ENCODE measurements at places on chromosomes 3 and 15.

DNA sequence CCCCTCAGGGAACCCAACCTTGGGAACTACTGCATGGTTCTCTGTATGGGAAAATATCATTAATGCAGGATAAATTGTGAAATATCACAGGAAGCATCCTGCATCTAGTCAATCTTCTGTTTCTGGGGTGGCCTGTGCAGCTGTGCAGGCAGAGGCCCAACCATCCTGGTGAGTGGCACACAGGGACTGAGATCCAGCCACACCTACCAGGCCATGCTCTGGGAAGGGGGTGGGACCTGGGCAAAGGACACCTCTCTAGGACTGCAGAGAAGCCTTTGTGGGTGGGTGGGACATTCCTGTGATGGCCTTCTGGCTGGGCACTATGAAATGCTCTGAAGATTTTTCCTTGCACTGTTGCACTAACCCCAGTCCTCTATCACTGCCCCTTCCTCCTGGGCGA, 26.8 kb downstream of the CCRL2 start:
- no peak for DNase-seq

GRCh38 chr3:124699686-124700396, 30.4 kb upstream of the UMPS start:
- no peak for DNase-seq

GRCh38 chr15:94324835-94325767, 93.7 kb downstream of the MCTP2 start:
- no peak for DNase-seq

GRCh38 chr3:108251265-108251664, 29.0 kb upstream of the IFT57 start:
- no peak for DNase-seq

- DNase-seq = no peak
Measured at GRCh38 chr3:8665407-8665896, 20.9 kb upstream of the SSUH2 start.

DNA sequence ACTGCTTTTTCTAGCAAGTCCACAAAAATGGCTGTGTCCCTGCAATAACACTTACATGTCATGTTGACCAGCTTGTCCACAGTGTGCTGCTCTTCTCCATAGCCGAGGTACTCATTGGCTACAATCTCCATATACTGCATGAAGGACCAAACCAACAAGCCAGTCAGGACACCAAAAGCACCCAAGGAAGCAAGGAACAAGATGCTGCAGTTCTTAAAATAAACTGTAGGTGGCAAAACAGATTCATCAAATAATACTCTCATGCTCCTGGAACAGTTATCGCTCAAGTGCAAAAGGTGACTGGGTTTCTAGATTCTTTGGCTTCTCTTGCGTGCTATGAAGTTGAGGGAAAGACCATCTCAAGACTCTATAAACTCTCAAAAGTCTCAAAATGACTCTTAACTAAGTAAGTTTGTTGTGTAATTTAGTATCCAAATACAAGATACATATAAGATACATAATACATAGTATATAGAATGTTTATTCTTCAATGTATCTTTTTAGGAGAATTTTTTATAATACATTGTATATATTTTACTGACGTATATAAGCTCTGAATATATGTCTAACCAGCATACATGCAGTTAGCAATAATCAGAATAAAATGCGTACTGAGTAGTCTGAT, 57.0 kb downstream of the NEK10 start:
- DNase-seq = peak; percentile 35

DNA sequence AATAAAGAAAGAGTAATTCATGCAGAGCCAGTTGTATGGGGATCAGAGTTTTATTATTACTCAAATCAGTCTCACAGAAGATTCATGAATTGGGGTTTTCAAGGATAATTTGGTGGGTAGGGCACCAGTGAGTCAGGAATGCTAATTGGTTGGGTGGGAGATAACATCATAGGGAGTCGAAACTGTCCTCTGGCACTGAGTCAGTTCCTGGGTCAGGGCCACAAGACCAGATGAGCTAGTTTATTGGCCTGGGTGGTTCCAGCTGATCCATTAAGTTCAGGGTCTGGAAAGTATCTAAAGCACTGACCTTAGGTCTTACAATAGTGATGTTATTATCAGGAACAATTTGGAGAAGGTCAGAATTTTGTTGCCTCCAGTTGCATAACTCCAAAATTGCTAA, 998.6 kb upstream of the EPHA6 start:
- DNase-seq = no peak
